Mammary epithelial cell (primary cell): ENCODE measurements at places on chromosomes 7 and 10.

DNA sequence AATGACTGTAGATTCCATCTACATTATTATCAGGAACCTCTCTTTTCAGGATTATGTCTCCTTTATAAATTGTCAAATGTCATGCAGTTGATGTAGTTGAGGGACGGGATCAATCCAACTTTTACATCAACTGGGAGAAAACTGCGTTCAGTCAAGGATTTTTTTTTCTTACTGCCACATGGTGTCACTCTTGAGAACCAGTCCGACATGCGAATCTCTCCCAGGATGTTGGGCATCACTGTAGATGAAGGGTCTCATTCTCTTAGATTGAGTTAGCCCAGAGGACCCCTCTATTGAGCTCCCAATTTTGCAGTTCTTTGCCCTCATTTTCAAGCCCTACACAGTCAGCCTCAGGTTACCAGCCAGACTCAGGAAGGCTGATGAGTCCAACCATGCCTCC is 120.3 kb upstream of the PTPRZ1 start:
- DNase-seq, result no peak

DNA sequence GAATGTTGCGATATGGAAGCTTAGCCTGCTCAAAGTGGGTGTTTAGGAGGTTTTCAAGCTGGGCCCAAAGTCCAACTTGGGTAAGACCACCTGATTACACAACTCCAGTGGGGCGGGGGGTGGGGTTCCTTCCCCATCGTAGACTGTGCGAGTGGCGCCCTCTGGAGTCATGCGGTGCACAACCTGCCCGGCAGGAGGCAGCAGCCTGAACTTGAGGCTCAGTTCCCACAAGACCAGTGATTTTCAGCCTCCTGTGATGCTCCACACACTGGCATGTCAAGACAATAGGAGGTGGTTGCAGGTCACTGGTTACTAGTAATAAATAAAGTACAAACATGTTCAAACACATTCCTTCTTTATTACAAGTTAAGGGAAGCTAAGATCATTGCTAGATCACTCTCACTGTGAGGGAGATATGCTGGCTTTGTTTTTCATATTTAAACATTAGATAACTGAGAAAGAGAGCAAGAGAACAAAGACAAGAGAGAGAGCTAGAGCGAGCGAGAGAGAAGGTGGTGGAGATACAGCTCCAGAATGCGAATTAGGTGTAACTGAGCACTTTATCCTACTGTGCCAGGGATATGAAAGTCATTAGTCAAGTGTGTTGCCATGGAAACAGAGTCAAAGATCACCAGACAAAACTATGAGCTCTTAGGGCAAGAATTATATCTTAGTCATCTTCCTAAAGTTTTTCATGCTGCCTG is 97.4 kb upstream of the BMPER start:
- peak; percentile 95 for DNase-seq

- DNase-seq, result no peak
Measured at GRCh38 chr7:158329686-158330085, 257.9 kb downstream of the PTPRN2 start.

DNA sequence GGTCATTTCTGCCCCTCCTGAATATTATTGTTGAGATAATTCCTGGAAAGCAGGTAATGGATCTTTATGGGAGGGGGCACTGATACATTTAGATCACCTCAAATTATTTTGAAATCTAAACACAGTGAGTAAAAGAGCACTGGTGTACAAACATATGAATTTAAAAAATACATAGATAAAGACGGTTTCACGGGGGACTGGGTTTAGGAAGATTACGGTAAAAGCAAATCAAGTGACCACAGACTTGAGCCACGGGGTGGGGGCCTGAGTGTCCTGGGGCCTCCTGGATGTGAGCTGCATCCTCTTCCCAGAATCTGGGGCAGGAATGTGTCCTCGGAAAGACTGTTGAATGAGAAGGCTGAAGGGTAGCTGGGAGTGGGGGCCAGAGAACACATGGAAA is 219.1 kb upstream of the KLF6 start:
- no peak for DNase-seq

DNA sequence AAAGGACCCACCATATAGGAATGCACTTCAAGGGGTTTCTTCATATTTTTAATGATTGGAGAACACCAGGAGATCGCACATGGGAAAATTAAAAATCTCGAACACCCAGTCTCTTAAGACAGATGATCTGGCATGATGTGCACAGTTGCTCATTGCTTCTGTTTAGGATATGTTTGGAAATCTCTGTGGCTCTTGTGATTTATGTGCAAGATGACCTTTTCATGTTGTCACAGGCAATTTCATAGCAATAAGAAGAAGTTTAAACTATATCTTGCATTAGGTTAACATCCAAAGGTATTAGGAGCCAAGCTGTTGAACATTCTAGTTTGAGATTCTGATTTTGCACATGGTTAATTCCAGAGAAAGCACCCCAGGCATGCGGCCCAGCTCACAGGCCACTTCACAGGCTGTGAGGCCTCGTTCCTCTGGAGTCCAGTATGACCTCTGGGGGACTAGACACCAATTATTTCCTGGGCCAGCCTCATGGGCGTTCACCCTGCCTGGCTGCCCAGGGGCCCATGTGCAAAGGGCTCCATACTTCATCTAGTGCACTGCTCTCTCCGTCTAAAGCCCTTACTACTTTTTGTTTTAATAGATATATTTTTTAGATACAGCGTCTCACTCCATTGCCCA is 28.4 kb downstream of the CAMK1D start:
- no peak for DNase-seq

DNA sequence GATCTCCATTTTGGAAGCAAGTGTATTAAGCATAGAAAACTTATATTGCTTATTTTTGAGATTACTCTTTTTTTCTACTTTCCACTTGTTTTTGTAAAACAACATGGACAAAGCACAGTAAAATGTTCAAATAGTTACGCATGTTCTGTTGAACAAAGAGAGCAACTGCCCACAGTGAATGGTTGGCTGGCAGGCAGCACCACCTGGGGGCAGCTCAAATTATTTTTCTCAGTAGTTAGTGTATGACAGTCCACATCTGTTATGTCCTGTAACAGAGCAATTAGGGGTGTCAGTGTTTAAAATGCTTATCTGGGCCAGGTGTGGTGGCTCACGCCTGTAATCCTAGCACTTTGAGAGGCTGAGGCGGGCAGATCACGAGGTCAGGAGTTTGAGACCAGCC is 46.1 kb upstream of the CACUL1 start:
- peak; percentile 26 for DNase-seq

DNA sequence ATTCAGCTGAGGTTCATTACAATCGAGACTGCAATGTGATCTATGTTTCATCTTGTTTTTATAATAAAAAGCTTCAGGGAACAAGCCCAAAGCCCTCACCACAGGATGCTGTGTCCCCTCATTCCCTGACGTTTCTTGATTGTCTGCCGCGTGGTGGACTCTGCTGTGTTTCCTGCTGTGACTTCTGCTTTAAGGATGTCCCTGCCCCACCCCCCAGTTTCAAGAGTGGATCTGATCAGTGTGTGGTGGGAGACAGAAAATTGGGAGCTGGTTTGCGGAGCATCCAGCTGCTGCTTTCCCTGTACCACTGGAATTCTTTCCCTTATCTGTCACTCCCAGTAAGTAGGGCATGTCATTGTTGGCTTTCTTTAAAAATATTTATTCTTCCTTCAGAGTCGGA is 86.2 kb downstream of the CREM start:
- no peak for DNase-seq

- no peak for DNase-seq
Measured at GRCh38 chr10:4650582-4650981, 175.4 kb upstream of the AKR1E2 start.

- DNase-seq, result no peak
Measured at GRCh38 chr10:125559210-125559609, 123.8 kb downstream of the TEX36 start.
